Activated CD4-positive, alpha-beta T cell treated with anti-CD3 and anti-CD28 coated beads for 48 hours (primary cell): ENCODE measurements at places on chromosomes 3 and 15.

GRCh38 chr3:98014268-98014585 is 20.9 kb downstream of the GABRR3 start:
- no peak for DNase-seq

GRCh38 chr15:40054855-40055575 is 16.0 kb upstream of the SRP14 start:
- DNase-seq: peak; percentile 41

- DNase-seq: no peak
Measured at GRCh38 chr15:25053000-25053815, 98.4 kb downstream of the SNRPN start.

- DNase-seq: no peak
Measured at GRCh38 chr3:39064646-39065045, 12.8 kb downstream of the WDR48 start.

DNA sequence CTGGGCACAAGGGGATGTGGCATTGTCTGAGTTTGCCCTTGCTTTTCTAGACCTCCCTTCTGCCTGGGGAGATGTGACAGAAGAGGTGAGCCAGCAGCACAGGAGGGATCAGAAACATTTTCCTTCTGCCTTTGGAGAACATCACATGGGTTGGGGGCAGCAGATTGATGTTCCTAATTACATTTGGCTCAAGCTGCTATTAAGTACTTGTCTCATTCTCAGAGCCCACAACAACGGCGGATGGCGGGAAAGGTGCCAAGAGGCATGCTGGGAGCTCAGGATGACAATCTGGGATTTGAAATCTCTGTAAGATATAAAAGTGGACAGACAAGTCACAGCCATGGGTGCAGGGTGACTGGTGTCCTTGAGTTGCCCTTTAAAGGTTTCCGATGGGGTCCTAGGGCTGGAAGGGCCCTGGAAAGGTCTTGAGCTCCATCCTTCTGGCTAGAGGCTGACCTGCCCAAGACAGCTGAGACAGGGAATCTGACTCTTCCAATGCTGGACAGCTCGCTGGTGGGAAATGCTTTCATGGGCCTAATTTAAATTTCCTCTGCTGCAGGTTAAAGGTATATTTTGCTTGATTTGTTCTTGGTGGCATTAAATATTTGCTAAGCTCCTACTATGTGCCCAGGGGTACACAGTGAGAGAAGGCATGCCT is 2.4 kb upstream of the CORO2B start:
- no peak for DNase-seq

- no peak for DNase-seq
Measured at GRCh38 chr3:14798231-14798630, 20.5 kb upstream of the FGD5 start.

DNA sequence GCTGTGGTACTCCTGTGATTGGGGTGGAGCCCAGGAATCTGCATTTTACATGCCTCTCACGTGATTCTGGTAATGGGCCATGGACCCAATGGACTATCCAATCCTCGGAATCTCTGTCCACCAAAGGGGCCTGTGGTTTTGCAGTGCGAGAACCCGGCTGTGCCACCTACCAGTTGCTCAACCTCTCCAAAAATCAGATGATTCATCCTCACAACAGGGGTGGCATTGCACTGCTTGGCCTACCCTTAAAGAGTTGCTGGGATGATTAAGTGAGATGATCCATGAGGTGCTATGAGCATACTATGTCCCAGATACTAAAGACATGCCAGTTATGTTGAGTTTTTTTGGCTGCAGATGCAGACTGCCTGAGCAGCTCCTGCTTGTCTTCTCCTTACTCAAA is 5.1 kb downstream of the ANP32A start:
- DNase-seq: no peak

DNA sequence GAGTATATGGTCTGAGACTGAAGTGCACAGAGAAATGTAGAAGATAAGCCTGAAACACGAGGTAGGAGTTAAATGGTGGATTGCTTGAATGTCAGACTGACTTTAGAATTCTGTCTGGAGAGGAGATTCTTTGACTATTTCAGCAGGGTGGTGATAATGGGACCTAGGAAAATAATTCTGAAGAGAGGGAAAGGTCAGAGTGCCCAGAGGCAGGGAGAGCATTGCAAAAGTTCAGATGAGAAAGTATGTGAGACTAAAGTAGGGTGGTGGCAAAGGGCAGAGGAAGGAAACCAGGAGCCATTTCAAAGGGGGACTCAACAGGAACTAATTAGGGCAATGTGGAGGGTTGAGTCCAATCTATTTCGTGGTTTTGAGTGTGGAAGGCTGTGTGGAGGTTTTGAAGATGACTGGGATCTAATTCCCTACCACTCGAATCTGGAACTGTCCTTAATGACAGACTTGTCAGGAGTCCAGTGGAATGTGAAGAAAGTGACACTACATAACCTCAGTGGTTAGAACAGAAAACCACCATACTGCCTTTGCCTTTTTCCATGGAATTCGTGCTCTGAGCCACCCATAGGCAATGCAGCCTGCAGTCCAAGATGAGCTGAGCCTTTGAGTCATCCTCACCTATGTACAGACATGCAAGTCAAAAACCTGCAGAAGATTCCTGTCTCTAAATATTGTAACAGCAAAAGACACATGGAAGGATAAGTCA is 16.1 kb downstream of the CPOX start:
- DNase-seq: no peak

- DNase-seq: no peak
Measured at GRCh38 chr3:61077551-61077950, 173.7 kb downstream of the FHIT start.

DNA sequence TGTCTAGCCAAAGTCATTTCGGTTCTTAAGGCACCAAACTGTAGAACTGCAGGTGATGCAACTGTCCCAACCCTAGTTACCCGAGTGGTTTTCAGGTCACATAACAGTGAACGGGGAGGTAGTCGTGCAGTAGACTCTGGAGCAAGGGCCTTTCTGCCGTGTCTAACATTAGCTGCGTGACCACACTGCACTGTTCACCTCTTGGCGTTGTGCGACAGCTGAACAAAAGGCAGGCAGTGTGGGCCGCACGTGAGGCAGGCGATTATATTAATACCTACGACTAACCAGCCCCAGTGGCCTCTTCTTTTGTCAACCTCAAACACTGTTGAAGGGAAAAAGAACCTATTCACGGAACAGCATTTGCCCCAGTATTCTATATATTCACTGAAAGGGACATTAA is 2.8 kb downstream of the LRRN1 start:
- no peak for DNase-seq

DNA sequence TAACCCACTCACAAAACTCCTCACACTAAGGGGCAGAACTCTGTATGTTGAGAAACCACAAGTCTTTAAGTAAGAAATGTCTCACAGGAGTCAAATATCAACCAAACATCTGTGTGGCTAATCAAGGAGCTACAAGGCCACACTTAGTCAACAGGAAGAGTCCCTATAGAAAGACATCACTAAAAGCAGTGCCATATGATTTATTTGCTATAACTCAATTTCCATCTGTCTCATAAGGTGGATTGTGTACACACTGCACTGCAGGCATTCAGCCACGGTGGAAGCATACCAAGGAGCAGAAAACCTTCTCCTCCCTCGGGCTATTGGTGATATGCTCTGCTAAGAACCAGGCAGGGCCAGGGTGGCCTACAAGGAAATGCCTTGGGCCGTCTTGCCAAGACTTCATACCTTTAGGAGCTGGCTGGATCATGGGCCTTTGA is 197.6 kb upstream of the CFAP20DC start:
- DNase-seq: no peak
